SJSA1 (cell line): ENCODE measurements at places on chromosomes 7 and 10. TPM values are rescaled to one million over a fixed set of nuclear protein-coding genes. Genes with fewer than 3 reads are reported as not detected.
A peak's percentile ranks its signal among the peaks of the same experiment; 100 is the strongest.

Gene OGA
- total RNA-seq, result 65.6 and 69.3 TPM in 2 replicates

Gene ARHGEF5
- total RNA-seq, result 0.13 and 0.29 TPM in 2 replicates

Gene TCERG1L
- not detected in 2 replicates for total RNA-seq

Gene PNLIP
- total RNA-seq, result not detected in 2 replicates

Gene STAG3
- total RNA-seq, result 0.26 TPM in 1 of 2 replicates, not detected in the other

Gene STEAP1
- 8.3 and 14.2 TPM in 2 replicates for total RNA-seq

Gene ZEB1
- 67.3 and 87.4 TPM in 2 replicates for total RNA-seq

Gene SPDYE3
- not detected in 2 replicates for total RNA-seq

Gene CREM
- 18.9 and 38.6 TPM in 2 replicates for total RNA-seq

Gene HABP2
- not detected in 2 replicates for total RNA-seq

Gene LLCFC1
- not detected in 2 replicates for total RNA-seq

GRCh38 chr7:98341106-98341505 is 59.6 kb downstream of the BRI3 start:
- no peak overlapping the region for H3K4me3 ChIP-seq
- DNase-seq, result no peak
- no peaks in the 10 kb centered on the region for H3K4me1 ChIP-seq
- H3K27me3 ChIP-seq, result no peaks in the 10 kb centered on the region
- H3K27ac ChIP-seq, result no peak overlapping the region

DNA sequence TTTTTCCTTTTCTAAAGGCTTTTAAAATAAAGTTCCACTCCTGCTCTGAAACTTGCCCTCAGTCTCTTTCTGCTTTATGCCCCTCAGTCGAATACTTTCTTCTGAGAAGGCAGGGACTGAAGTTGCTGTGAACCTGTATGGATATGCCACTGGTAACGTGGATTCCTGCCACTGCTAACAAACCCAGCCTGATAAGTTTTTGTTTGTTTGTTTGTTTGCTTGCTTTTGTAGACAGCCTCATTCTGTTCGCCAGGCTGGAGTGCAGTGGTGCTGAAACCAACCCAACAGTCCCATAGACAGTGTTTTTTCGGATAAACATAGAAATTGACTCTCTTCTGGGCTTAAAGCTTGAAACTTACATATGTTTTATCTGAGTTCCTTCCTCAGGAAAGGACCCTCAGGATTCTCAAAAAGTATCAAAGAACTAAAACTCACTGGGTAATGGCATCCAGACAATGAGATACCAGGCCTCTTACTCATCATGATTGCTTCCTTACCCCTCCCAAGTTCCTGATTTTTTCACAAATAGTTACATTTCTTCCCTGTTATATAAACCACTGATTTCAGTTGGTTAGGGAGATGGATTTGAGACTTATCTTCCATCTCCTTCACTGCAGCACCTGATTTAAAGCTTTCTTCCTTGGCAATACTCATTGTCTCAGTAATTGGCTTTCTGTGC is 273.6 kb downstream of the SDHAF3 start:
- H3K36me3 ChIP-seq, result no peaks in the 10 kb centered on the region
- no peak for DNase-seq
- peaks cover 10% of the 10 kb centered on the region for H3K4me1 ChIP-seq
- H3K4me3 ChIP-seq, result no peak overlapping the region
- peak overlapping the region; percentile 72 for H3K27ac ChIP-seq

DNA sequence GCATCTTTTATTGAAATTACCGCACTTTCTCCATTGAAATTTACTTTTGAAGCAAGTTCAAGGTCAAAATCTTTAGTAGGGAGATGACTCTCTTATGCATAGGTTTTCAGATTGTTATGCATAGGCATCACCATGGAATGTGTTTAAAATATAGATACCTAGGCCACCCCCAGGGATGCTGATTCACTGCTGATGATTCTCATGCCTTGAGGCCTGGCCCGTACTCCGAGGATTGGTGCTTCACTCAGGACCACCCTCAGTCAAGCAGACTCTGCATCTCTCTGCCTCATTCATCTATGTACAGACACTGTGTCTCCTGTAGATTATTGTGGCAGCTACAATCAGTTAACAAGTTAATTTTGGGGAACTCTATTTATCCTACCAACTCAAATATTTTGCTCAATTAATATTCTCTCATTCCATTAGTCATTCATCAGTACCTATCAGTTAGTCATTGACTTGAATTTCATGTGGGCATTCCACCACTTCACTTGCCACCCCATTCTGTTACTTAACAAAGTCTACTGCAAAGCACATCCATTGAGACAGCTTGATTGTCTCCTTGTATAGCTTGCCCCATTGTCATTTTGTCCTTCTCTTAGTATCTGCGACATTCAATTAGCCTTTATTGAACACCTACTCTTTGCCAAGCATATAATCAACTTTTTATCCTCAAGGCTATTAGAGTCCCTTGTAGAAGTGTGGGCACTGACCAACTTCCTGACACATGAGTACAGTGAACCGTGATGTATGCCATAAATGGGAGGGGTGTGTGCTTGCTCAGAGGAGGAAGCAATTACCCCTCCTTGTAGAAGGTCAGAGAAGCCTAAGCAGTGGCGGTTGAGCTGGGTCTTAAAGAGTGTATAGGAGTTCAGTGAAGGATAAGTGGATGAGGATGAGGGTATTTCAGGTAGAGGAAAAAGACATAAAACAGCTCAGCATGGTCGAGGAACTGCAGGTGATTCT is 255.6 kb upstream of the BMPER start:
- no peaks in the 10 kb centered on the region for H3K36me3 ChIP-seq
- peak; percentile 66 for DNase-seq
- H3K4me1 ChIP-seq, result peaks cover 20% of the 10 kb centered on the region
- no peaks in the 10 kb centered on the region for H3K27me3 ChIP-seq
- no peak overlapping the region for H3K27ac ChIP-seq

GRCh38 chr10:72747521-72747920 is 55.6 kb downstream of the MCU start:
- no peaks in the 10 kb centered on the region for H3K36me3 ChIP-seq
- no peak overlapping the region for H3K27ac ChIP-seq
- DNase-seq, result no peak
- H3K4me3 ChIP-seq, result no peak overlapping the region

GRCh38 chr7:39221901-39222300 is 244.2 kb downstream of the POU6F2 start:
- no peak for DNase-seq
- H3K27ac ChIP-seq, result no peak overlapping the region
- H3K36me3 ChIP-seq, result no peaks in the 10 kb centered on the region
- H3K27me3 ChIP-seq, result no peaks in the 10 kb centered on the region
- H3K4me3 ChIP-seq, result no peak overlapping the region

DNA sequence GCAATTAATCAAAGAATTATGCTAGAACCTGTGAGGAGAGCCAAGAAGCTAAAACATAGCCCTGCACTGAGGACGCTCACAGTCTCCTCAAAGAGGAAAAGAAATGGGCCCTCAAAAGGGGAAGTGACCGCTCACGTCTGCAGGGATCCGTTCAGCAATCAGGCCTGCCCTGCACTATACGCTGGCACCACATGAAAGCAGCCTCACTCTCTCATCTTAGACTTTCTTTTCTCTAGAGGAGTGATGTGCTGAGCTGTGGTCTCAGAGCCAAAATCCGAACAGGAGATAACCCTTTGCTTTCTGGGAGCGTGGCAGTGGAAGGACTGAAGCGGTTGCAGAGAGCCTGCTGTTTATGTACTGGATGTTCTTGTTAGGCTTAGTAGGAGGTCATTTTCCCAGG is 6.3 kb upstream of the IL2RA start:
- no peaks in the 10 kb centered on the region for H3K27me3 ChIP-seq
- peaks cover 35% of the 10 kb centered on the region for H3K4me1 ChIP-seq
- H3K4me3 ChIP-seq, result no peak overlapping the region
- DNase-seq, result no peak

DNA sequence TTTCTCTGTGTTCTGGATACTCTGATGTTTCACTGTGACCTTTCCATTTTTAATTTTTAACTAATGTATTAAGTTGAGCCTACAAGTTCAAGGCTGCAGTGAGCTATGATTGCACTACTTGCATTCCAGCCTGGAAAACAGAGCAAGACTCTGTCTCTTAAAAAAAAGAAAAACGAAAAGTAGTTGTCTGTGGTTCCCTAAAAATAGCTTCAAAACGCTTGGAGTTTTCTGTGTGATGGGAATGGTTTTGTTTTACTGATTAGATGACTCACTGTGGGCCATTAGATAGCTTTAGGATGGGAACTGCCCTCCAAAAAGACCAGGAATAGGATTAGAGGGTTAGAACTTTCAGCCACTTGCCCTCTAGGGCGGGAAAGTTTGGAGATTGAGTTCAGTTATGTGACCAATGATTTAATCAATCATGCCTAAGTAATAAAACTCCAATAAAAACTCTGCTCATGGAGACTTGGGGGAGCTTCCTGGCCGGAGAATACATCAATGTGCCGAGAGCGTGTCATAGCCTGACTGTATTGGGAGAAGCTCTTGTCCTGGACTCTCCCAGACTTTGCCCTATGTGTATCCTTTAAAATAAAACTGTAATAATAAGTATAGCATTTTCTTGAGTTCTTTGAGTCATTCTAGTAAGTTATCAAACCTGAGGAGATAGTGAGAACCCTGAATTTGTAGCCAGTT is 147.1 kb downstream of the LYZL1 start:
- H3K36me3 ChIP-seq, result no peaks in the 10 kb centered on the region; the same call in 1 of the 2 replicates
- no peak overlapping the region for H3K4me3 ChIP-seq
- peak; percentile 46 for DNase-seq
- no peak overlapping the region for H3K27ac ChIP-seq
- peaks cover 10% of the 10 kb centered on the region for H3K4me1 ChIP-seq

DNA sequence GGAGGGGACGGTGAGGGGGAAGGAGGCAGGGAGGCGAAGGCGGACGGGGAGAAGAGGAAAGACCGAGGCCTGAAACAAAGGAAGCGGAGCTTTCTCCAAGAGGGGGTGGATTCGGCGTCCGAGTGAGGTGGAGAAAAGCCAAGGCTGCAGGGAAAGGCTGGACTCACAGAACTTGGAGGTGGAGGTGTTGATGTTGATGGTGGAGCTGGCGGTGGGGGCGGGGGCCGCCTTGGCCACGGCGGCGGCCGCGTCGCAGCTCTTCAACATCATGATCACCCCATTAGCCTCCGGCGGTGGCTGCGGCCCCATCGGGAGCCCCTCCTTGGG is 578 bp downstream of the CACUL1 start:
- peak; percentile 53 for DNase-seq
- peak overlapping the region; percentile 87 for H3K4me3 ChIP-seq
- H3K36me3 ChIP-seq, result peaks cover 6% of the 10 kb centered on the region
- peak overlapping the region; percentile 15; the same call in 1 of the 2 replicates for H3K27ac ChIP-seq
- H3K4me1 ChIP-seq, result peaks cover 15% of the 10 kb centered on the region
- no peaks in the 10 kb centered on the region for H3K27me3 ChIP-seq
